ENCODE measurements at places on chromosomes 1 and 21.

GRCh38 chr21:43936247-43936967 lies 71.4 kb downstream of the AGPAT3 start:
- no peak for DNase-seq

DNA sequence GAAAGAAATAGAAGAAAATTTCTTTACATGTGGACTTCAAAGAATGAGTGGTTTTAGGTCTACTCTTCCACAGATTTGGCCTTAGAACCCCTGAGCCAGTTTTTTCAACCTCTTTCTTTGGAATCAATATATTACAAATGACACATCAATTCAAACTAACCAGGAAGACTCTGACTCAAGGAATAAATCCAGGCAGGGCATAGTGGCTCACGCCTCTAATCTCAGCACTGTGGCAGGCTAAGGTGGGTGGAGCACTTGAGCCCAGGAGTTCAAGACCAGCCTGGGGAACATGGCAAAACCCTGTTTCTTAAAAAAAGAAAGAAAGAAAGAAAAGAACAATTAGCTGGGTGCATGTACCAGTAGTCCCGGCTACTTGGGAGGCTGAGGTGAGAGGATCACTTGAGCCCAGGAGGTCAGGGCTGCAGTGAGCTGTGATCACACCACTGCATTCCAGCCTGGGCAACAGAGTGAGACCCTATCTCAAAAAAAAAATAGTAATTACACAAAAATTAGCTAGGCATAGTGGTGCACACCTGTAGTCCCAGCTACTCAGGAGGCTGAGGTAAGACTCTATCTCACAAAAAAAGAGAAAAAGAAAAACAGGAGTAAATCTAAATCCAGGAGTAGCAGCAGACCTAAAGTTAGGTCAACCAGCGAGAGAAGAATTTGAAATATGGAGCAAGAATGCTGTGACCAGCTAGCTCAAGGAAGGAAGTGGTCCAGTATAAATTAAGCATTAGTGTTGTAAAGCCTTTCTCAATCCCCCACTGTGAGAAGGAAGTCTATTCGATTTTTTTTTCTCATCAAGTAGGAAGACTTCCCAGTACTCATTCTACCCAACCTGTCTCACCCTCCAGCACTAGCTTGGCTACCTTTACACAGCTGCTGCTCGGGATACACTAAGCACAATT lies 1.9 kb downstream of the SORT1 start:
- DNase-seq, result no peak

DNA sequence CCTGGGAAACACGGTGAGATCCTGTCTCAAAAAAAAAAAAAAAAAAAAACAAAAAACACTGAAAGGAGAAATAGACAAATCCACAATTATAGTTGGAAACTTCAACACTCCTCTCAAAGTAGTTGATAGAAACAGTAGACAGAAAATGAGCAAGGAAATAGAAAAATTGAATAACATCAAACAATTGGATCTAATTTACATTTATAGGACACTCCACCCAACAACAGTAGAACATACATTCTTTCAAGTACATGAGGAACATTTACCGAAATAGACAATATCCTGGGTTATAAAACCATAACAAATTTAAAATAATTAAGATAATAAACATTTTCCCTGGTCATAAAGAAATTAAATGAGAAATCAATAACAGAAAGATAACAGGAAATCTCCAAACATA lies 14.9 kb upstream of the ZMYM1 start:
- DNase-seq, result no peak

- DNase-seq, result no peak
These were observed 34.2 kb downstream of the MORN1 start for GRCh38 chr1:2356911-2357845.

DNA sequence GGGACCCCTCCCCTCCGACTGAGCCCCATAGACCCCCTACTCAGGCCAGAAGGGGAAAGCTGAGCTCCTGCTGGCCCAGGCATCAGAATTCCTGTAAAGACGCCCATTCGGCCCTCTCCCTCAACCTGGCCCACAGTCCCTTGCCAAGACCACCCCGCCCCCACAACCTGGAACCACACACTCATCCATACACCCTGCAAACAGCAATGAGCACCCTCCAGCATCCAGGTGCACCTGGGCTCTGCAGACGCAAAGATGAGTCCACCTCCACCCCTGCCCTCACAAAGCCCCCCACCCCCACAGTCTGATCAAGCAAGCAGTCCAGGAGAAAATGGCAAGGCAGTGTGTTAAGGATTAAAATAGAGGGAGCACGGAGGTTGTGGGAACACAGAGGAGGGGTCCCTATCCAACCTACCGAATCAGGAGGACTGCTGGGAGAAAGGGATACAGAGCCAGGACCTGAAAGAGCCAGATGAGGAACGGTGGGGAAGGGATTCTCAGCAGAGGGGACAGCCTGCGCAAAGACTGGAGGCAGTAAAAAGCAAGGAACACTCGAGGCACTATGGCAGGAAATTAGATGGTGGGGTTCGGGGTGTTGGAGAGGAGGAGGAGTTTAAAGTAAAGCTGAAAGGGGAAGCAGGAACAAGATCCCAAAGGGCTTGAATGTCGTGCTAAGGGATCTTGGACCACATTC lies 67.3 kb upstream of the LAPTM5 start:
- DNase-seq, result no peak

GRCh38 chr1:95518310-95518709 lies 284.3 kb downstream of the RWDD3 start:
- no peak for DNase-seq

GRCh38 chr1:195495720-195496635 lies 1112.3 kb downstream of the KCNT2 start:
- no peak for DNase-seq

DNA sequence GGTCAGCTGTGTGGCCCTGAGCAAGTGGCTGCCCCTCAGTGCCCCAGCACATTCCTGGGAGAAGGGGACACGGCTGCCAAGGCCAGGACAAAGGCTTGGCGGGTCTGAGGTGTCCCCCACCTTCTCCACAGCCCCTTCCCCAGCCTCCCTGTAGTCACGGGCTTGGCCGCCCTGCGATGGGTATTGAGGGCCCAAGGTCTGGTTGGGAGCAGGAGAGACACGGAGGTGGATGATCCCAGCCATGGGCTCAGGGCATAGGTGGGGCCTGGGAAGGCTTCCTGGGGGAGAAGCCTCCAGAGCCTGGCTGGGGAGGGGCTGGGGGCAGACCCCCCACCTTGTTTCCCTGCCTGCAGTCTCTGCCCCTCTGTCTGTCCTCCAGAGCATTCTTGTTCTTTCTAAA lies 27.0 kb downstream of the TTC39A start:
- DNase-seq, result no peak

GRCh38 chr1:202890392-202890791 lies 1.4 kb upstream of the RABIF start:
- no peak for DNase-seq

All from SK-N-MC (cell line).